ENCODE measurements at places on chromosomes 1 and 21.

DNA sequence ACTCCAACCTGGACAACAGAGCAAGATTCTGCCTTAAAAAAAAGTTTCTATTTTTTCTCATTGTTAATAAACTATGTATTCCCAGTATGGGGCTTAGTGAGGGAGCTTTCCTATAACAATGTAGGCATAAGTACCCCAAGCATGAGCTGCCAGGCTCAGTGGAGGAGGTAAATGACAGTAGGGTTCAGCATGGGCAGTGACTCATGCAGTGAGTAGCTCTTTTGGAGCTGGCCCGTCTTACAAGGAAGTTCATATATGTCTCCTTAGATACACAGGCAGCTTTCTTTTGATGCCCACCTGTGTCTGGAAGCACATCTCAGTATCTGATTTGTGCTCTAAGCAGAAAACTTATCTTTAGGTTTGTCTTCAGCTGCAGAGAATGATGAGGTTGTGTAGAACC, 57.9 kb downstream of the ZNF678 start:
- no peak for DNase-seq

DNA sequence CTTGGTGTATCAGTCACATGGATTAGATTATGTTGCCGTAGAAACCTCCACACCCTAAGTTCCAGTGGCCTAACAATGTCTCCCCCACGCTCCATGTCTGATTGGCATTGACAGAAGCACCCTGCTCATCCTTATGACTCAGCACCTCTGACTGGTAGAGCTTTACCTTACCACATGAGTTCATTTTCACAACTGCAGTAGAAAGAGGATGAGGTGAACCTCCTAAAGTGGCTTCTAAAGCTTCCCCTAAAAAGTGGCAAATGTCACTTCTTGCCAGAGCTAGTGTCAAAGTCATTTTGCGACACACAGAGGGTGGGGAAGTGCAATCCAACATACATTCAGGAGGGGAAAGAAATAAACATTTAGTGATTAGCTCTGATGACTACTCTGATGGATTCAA, 30.6 kb upstream of the LYPD8 start:
- no peak for DNase-seq

DNA sequence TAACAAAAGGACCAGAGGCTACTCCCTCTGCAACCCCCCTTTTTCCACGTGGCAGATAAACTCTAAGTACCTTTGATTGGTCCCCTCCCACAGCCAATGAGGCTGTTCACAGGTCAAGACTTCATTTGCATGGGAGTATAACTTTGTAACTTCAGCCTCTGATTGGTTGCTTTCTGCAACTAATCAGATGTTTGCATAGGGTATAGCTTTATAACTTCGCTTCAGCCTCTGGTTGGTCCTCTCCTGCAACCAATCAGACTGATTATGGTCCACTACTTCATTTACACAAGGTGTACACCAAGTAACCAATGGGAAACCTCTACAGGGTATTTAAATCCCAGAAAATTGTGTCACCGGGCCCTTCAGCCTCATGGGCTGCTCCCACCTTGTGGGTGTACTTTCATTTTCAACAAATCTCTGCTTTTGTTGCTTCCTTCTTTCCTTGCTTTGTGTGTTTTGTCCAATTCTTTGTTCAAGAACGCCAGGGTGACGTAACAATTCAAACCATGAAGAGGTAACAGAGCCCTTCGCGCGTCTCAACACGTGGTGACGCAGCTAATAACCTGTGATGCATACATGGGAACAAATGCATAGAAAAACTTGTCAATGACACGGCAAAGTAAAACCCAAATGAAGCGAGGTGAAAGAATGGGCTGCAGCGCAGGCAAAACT, 47.2 kb downstream of the VPS26C start:
- no peak for DNase-seq

DNA sequence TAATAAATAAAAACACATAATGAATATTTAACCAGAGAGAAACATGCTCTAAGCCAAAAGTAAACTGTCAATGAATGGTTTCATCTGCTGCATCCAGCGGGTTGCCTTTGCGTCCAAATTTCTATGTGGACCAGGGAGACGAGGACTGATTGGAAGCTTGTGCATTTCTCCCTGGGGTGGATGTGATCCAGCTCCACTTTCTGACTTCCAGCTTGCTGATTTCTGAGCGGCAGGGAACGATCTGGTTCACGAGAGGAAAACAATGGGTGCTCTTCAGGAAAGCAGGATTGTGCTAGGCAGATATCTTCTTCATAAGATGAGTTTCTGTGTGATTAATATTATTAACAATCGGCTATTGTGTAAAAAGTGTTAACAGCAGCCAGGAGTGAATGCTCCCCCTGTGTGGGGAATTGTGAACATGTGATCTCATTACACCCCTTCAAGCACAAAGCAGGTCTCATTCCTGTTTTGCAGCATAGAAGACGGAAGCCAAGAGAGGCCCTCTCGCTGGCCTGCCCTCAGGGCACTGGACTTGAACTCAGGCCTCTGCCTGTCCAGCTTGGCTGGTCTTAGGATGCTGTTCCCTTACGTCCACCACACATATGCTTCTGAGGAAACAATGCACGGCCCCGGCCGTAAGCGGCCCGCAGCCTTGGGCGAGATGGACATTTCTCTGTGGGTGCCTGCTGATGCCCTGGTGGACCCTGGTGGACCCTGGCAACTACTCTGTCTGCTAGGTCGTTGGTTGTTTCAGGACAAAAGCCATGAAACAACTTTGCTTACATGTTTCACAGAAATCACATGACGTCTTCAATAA, 183.4 kb upstream of the C1orf174 start:
- peak; percentile 12 for DNase-seq

DNA sequence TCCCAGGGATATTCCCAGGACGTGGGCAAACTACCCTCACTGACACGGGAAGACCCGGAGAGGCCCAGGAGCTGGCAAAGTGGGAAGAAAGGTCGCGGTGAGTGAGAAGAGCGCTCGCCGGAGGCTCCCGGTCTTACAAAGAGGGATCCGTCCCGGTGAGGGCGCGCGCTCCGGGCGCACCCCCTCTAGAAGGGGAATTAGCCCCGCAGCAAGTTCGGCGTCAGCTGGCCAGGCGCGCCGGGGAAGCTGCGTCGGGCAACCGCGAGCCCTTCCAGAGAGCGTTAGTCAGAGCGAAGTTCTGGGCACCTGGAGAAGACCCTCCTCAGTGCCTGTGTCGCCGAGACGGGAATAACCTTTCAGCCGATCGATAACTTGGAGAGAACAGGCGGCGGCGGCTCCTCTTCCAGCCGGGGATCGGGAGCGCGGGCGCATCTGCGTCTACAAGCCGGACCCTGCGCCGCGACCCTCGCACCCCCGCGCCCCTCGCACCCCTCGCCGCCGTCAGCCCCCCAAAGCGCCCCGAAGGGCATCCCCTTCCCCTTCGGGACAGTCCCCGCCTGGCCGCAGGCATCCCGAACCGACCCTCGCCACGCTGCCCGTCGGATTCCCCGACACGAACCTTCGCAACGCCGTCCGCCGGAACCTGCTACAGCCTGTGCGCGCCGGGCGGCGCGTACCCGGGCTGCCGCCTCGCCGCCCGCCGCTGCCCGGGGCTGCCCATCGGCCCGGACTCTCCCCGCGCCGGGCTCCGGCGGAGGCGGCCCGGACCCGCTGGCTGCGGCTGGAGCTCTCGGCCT, 485 bp downstream of the SIPA1L2 start:
- DNase-seq = peak; percentile 35

DNA sequence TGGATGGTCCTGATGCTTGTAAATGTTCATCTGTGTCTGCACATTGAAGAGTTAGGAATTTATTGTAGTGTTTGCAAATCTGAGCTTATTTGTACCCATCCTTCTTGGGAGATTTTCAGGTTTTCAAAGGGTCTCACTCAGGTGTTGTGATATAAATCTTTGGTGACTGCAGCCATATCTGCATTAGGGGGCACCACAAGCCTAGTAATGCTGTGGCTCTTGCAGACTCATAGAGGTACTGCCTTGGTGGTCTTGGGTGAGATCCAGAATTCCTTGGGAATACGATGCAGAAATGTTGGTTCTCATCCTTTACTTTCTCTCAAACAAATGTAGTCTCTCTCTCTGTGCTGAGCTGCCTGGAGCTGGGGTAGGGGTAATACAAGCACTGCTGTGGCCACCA, 405.9 kb downstream of the TTLL7 start:
- DNase-seq = no peak

DNA sequence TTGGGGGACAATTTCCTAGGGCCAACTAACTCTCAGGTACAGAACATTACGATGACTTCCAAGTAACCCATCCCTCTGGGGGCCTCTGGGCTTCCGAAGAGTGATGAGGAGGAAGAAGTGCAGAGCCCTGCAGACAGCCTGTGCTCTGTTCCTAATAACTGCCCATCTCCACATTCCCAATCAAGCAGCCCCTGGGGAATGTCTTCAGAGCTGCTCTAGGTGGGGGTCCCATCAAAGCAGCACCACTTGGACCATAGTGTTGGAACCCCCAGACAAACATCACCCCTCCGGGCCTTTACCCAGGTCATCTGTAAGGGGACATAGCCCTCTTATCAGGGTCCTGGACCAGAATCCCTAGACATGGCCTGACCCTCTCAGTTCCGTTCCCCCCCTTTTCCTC, 357.3 kb downstream of the NPHP4 start:
- DNase-seq = no peak

DNA sequence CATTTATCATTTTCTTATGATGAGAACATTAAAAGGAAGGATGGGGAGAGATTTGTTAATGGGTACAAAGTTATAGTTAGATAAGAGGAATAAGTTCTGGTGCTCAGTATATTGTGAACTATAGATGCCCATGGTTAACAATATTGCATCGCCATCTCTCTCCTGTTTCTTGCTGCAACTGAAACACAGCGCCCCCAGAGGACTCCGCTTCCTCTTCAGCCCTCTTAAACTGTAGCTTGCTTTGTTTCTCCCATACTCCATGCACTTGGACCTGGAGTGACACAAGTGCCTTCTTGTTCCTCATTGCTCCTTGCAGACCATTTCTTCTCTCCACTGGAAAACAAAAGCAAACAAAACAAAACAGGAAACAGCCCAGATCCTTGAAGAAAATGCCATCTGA, 70.1 kb upstream of the NTPCR start:
- peak; percentile 47 for DNase-seq

DNA sequence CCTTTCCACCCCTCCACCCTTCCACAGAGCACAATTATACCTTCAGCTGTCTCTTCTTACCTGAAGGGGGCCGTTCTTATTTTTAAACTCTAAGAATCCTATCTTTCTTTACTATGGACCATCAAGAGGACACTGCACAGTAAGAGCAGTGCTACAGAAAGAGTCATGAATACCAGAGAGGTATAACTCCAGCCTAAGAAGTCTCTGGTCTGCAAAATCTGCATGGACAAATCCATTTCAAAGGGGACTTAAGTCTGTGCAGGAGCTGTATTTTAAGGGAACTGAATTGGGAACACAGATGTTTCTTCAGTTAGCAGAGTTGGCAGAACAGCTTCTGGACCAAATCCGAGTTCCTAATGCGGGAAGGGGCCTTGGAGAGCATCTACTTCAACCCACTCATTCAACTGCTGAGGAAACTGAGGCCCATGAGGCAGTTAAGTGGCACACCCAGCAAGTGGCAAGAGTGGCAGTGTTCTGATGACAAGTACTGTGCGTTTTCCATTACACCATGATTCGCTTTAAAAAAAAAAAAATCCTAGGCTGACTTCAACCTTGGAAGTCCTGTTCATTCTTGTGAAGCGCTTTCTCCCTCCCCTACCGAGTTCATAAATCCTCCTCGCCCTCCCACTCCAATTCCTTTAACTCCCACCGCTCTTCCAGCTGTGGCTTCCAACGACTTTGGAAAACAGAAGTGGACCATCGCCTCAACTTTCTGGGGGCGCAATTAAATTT, 1.8 kb downstream of the PLPP3 start:
- DNase-seq = peak; percentile 29

DNA sequence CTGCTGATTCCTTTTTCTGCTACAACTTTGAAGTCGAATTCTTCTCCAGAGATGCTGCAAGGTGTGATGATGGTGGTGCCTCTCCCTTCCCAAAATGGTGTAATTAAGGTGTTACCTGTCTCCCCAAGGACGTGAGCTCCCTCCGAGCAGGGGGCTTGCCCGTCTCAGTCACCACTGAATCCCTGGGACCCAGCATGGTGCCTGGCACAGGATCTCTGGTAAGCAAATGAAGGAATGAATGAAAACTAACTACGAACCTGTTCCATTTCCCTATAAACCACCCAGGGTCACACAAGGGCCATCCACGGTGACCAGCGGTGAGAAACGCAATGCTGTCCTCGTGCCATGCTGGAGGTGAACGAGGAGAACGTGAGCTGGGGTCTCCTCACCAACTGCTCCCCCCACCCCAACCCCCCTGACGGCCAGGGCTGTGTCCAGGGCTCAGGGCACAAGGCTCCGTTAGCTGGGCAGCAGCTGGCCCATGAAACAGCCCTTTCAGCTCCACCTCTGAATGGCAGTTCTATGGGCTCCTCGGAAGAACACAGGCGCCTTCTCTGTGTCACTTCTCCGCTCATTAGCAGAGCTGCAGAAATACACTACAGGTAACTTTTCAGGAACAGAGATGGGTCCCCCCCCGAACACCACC, 2.2 kb upstream of the MATN1 start:
- DNase-seq = peak; percentile 66

DNA sequence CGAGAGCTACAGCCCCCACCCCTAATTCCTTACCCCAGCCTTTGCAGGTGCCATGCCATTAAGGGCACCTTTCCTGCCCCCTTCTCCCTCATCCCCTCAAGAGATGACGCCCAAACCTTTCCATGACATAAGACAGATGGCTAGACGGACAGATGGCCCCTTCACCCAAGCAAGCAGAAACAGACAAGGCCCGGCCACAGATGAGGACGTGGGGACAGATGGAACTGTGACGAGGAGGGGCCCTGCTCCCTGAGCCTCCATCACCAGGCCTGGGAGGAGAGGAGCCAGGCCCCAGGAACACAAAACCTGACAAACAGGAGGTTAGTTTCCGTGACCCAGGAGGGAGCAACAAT, 24.7 kb upstream of the PEF1 start:
- DNase-seq = no peak

GRCh38 chr1:196516373-196516772, 91.9 kb downstream of the KCNT2 start:
- no peak for DNase-seq

GRCh38 chr1:234504969-234505768, 26.2 kb upstream of the TARBP1 start:
- DNase-seq = no peak

- no peak for DNase-seq
These were observed 25.4 kb downstream of the PTPRC start for GRCh38 chr1:198664068-198664788.

- DNase-seq = peak; percentile 15
These were observed 45.8 kb upstream of the NTPCR start for GRCh38 chr1:232904566-232904965.

DNA sequence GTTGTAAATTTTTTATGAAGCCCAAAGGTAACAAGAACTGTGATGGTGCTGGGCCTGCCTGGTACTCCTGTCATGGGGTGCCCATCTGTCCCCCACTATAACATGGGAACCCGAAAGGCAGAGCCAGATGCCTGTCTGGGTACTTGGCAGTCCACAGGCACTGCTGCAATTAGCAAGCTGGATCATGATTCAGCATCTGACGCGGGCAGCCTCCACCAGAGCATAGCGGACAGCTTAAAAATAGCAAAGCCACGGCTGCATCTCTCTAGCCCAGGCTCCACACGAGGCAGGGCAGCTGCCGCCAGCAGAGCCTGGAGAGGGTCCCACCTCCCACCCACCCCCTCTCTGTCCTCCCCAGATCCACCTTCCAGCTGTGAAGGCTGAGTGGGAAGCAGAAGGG, 22.9 kb downstream of the SUSD4 start:
- DNase-seq = peak; percentile 74

- no peak for DNase-seq
These were observed 209.4 kb downstream of the HIVEP3 start for GRCh38 chr1:41709331-41709730.

- no peak for DNase-seq
These were observed 1.9 kb downstream of the MEX3A start for GRCh38 chr1:156080241-156080862.
